ENCODE measurements at places on chromosomes 7 and 10.
A peak's percentile ranks its signal among the peaks of the same experiment; 100 is the strongest.

DNA sequence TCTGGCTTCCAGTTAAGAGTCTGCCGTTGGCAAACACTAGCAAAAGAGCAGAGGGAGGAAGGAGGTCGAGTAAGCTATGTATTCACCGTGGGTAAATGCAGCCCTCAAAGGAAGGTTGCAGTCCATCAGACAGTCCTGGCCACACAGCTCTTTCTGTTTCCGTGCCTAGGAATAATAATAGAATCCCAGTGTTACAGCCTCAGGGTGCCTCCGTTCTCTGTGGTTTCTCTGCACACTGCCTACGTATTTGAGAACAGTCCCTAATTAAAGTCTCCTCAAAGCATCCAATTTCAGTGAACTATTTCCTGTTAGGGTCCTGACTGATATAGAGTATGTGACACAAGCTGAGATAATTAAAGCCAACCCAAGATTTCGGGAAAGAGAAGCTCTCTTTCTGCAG, 176.7 kb downstream of the GPAM start:
- DNase-seq: no peak

GRCh38 chr7:16847381-16847860, 34.4 kb downstream of the AGR3 start:
- DNase-seq: peak; percentile 66

GRCh38 chr10:77332256-77332655, 305.4 kb downstream of the KCNMA1 start:
- DNase-seq: peak; percentile 58

DNA sequence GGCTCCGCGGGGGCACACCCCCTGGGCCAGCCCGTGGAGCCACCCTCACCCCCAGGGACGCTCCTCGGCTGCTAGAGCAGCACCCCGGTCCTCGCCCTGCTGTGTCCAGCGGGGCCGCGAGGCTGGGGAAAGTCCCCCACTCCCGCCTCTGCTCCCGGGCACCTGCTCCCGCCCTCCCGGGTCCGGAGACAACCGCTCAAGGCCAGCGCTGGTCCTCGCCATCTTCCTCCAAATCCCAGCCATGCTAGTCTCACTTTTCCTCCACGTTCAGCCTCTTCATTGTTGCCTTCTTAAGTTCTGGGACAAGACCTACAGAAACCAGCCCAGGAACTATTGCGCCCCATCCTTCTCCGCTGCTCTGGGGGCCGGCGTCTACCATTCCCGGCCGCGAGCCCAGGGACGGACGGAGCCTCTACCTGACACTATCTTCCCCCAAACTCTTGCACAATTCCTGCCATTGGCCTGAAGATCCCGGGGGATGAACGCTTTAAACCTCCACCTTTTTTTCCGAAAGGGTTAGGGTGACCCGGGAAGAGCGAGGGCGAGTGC, 4.8 kb upstream of the KCP start:
- DNase-seq: no peak

- DNase-seq: no peak
These were observed 294.2 kb downstream of the IPMK start for GRCh38 chr10:57973451-57973850.

- peak; percentile 97 for DNase-seq
These were observed 2.6 kb upstream of the GAD2 start for GRCh38 chr10:26214004-26214403.

DNA sequence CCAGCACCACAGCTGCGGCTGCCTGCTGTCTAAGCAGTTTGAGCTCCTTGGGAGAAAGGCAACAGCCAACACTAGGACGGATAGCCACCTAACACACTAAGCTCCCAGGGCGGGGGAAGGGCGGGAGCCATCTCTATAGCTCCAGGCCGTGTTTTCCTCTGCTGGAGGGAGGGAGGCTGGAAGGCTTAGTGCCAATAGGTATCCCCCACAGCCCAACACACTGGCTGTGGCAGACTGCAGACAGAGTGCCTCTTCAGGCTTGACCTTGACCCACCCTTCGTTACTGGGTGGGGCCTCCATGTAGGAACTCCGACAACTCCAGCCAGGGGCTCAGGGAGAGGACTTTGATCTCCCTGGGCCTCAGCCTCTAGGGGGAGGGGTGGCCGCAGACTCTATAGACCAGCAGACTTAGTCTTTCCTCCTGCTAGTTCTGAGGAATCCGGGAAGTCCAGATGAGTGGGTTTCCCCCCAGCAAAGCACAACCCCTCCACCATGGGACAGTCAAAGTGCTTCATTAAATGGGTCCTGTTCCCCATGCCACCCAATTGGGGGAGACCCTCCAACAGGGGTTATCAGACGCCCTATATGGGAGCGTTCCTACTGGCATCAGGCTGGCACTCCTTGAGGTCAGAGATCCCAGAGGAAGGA, 314.4 kb upstream of the MKI67 start:
- DNase-seq: no peak

GRCh38 chr7:34552502-34552901, 105.5 kb upstream of the NPSR1 start:
- no peak for DNase-seq

DNA sequence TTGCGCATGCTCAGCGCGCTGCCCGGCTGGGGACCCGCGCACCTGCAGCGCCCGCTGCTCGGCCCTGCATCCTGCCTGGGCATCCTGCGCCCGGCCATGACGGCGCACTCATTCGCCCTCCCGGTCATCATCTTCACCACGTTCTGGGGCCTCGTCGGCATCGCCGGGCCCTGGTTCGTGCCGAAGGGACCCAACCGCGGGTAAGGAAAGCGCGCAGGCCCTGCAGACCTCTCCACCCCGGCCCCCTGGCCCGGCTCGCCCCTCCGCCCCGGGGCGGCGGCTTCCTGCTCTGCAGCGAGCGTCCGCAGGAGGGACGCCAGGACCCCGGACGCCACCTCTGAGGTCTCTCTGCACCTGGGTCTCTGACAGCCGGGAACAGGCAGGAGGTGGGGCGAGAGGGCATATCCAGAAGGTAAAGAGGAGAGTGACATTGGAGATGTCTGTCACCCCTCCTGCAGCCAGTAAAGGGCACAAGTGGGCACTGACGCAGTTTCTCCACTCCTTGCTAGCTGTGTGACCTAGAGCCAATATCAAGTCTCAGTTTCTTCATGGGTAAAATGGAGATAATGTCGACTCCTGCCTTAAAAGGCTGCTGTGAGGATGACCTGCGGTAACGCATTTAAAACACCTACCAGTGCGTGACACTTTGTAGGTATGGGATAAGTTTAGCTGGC, 338 bp downstream of the ATP6V0E2 start:
- no peak for DNase-seq

DNA sequence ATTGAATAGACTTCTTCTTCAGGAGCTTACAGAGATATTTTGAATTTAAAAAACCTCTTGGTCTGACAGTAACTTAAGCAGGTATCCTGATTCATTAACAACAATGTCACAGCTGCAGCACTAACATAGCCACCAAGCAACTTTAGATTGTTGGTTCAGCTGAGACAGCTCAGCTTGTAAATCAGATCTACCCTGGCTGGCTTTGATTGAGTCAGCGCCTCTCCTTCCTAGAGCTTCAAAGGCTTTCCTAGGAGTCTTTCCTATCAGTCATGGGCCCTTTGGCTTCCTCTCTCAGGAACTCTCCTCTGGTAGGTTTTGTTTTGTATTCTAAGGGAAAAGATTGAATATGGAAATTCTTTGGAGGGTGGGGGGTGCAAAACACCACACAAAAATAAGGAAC, 70.7 kb upstream of the STEAP4 start:
- DNase-seq: no peak

- DNase-seq: peak; percentile 47
These were observed 243.8 kb downstream of the RPS24 start for GRCh38 chr10:78277314-78278057.

- DNase-seq: no peak
These were observed 45.0 kb downstream of the ARMH3 start for GRCh38 chr10:102010961-102011360.

- no peak for DNase-seq
These were observed 7.2 kb downstream of the TNS3 start for GRCh38 chr7:47574482-47575329.

GRCh38 chr7:150359622-150360362, 8.8 kb upstream of the REPIN1 start:
- no peak for DNase-seq

- DNase-seq: no peak
These were observed 9.0 kb downstream of the PPP1R17 start for GRCh38 chr7:31695859-31696614.

DNA sequence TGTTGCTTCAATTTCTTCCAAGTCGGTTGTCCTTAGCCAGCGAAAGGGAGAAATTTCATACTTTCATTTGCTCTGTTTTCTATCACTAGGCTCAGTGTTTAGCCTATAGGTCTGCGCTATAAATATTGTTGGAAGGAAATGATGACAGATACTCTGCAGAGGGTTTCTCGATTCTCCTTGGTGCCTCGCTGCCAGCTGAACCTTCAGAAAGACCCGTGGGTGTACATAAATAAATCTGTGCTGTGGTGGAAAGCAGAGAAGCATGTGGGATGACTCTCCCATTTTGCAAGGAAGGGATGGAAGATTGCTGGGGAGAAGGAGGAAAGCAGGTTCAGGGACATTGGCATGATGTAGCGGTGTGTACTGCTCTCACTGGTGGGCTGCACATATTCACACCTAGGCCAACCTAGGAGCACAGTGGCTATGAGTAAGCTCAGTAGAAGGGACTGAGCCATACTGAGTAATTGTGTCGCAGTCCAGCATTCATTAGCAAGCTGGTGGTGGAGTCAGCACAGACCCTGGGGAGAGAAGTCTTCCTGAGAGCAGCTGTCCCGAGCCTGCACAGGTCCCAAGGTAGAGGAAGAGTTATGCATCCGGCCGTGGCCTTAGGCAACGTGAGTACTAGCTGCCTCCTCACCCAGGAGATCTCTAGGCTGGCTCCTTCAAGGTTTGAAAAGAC, 50.5 kb downstream of the PNLIPRP3 start:
- no peak for DNase-seq

DNA sequence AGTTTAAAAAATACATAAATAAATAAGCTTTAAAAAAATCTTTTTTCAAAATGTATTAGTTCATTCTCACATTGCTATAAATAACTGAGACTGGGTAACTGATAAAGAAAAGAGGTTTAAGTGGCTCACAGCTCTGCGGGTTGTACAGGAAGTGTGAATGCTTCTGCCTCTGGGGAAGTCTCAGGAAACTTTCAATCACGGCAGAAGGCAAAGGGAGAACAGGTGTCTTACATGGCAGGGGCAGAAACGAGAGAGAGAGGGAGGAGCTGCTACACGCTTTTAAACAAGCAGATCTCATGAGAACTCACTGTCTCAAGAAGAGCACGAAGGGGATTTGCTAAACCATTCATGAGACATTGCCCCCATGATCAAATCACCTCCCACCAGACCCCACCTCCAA, 114.6 kb downstream of the DNAJC1 start:
- DNase-seq: no peak

DNA sequence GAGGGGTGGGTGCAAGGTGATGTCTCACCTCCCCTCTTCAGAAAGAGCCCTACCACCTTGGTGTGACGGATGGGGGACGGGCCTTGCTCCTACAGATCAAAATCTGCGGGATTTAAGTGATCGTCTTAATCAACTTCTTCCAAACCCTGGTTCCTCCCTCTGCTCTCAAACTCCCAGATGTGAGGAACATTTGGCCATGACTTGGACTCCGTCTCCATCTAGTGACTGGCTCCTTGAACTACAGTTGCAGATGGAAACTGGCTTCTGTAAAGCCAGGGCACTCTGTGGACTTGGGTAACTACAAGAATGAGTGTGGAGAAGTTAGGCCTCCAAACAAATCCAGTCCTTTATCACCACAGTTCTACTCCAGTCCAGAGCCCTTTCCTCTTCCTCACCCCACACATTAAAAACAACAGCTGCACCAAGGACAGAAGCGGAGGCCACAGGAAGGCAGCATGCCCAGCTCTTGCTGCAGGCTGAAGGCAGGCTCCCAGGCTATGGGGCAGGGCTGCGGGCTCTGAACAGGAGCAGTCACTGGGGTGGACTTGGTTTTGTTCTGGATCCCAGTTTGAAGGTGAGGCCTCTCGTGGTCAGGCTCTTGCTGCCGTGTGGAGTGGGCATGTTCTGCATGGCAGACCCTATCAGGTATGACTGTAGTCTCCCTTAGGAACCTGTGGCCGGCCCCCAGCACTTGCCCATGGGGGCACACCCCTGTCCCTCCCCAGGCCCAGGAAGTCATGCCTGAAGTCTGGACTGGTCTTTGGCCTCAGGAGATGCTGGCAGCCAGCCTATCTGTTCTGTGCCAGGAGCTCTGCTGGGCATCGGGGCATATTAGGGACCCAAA, 79.4 kb downstream of the VWC2 start:
- DNase-seq: peak; percentile 62

DNA sequence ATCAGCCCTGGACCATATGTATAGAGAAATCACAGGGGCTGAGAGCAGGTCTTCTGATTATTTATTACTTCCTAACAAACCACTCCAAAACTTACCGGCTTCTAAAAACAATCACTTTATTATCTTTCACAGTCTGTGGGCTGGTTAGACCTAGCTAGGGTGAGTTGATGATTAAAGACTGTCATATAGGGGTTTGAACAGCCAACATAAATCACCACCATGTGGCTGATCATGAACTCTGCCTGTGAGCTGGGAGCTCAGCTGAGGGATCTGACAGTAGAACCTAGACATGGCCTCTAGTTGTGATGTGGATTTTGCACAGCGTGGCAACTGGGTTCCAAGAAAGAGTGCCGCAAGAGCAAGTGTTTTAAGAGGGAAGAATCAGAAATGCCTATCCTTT, 305.4 kb downstream of the CSTF2T start:
- no peak for DNase-seq

DNA sequence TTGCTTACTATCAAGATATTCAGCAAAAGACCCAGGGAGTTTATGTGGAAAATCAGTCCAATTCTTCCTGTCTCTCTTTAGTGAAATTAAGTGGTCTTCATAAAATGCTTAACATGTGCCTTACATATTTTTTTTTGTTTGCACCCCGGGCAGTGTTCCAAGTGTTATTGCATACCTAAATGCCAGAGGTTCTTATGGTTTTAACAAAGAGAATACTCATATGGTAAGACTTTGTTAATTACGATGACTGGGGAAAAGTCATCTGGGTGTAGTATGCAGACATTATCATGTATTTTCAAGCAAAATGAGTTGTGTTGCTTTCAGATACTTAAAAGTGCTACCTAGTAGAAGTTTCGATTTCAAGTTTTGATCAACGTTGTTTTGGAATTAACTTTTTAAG, 82.6 kb downstream of the PRKG1 start:
- DNase-seq: no peak

- DNase-seq: no peak
These were observed 20.7 kb downstream of the ZMIZ2 start for GRCh38 chr7:44769376-44769775.

DNA sequence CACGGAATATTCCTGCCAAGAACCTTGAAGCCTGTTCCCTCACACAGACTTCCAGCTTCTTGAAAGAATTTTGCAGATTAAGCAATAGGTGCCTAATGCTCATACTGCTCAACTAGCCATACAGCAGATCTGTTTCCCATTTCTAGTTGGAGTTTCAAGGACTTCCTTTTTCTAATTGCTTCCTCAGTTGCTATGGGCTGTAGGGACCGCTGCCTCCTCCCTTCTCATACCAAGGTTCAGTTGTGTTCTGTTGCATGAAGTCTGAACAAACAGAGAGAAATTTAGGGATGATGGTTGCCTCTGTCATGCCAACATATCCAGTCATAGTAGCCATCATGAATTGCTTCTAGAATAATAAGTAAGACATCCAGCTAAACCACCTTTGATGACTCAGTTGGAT, 6.8 kb downstream of the ITGA8 start:
- no peak for DNase-seq

GRCh38 chr10:6956562-6956961, 376.5 kb upstream of the PRKCQ start:
- no peak for DNase-seq

Data from NCI-H1417 (cell line).